ENCODE measurements at places on chromosomes 2 and 18. TPM values are rescaled to one million over a fixed set of nuclear protein-coding genes. Genes with fewer than 3 reads are reported as not detected.

Gene EGR4
- not detected for total RNA-seq

Gene SLC4A5
- total RNA-seq, result not detected

Gene KCNK3
- total RNA-seq, result not detected

Gene TEKT4
- not detected for total RNA-seq

Gene MEX3C
- 38.6 TPM for total RNA-seq

Gene VAMP5
- 1.4 TPM for total RNA-seq

Gene THSD7B
- not detected for total RNA-seq
